ENCODE measurements at places on chromosomes 1 and 21.

- DNase-seq = no peak
Observed at GRCh38 chr21:14833241-14833640, 231.6 kb downstream of the NRIP1 start.

- DNase-seq = no peak
Observed at GRCh38 chr21:39006571-39007311, 176.5 kb downstream of the PSMG1 start.

- no peak for DNase-seq
Observed at GRCh38 chr1:88175120-88175630, 508.9 kb upstream of the PKN2 start.

DNA sequence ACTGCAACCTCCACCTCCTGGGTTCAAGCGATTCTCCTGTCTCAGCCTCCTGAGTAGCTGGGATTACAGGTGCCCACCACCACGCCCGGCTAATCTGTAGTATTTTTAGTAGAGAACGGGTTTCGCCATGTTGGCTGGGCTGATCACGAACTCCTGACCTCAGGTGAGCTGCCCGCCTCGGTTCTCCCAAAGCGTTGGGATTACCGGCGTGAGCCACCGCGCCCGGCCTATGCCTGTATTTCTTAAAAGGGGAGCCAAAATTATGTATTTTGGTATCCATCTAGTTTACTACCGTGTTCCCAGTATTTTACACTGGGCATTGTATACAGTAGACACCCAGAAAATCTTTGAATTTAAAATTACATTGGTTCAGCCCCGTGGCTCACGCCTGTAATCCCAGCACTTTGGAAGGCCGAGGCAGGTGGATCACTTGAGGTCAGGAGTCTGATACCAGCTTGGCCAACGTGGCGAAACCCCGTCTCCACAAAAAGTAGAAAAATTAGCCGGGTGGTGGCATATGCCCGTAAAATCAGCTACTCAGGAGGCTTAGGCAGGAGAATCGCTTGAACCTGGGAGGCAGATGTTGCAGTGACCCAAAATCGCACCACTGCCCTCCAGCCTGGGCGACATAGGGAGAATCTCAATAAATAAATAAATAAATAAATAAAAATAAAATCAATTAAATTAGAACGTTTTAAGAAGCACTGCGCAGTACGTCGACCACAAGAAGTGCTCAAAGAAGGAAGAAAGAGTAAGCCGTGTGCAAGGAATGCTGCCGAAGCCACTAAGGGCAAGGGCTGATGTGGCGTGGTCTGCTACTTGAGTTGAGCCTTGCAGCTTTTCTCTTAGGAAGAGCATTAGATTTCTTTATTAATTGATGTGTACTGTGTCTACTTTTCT lies 1.5 kb upstream of the THRAP3 start:
- DNase-seq = no peak

DNA sequence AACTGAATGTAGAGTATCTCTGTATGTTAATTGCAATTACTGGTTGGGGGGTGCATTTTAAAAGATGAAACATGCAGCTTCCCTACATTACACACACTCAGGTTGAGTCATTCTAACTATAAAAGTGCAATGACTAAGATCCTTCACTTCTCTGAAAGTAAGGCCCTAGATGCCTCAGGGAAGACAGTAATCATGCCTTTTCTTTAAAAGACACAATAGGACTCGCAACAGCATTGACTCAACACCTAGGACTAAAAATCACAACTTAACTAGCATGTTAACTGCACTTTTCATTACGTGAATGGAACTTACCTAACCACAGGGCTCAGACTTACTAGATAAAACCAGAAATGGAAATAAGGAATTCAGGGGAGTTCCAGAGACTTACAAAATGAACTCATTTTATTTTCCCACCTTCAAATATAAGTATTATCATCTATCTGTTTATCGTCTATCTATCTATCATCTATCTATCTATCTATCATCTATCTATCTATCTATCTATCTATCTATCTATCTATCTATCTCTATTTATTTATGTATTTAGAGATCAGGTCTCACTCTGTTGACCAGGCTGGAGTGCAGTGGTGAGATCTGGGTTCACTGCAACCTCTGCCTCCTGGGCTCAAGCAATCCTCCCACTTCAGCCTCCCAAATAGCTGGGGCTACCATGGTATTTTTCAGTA lies 47.8 kb downstream of the CHML start:
- no peak for DNase-seq

All from stimulated activated CD4-positive, alpha-beta T cell treated with anti-CD3 and anti-CD28 coated beads, TNF-alpha, amount 100 ng/mL, for 24 hours (primary cell).